NCI-H345 (cell line): ENCODE measurements at places on chromosomes 12 and 14.

DNA sequence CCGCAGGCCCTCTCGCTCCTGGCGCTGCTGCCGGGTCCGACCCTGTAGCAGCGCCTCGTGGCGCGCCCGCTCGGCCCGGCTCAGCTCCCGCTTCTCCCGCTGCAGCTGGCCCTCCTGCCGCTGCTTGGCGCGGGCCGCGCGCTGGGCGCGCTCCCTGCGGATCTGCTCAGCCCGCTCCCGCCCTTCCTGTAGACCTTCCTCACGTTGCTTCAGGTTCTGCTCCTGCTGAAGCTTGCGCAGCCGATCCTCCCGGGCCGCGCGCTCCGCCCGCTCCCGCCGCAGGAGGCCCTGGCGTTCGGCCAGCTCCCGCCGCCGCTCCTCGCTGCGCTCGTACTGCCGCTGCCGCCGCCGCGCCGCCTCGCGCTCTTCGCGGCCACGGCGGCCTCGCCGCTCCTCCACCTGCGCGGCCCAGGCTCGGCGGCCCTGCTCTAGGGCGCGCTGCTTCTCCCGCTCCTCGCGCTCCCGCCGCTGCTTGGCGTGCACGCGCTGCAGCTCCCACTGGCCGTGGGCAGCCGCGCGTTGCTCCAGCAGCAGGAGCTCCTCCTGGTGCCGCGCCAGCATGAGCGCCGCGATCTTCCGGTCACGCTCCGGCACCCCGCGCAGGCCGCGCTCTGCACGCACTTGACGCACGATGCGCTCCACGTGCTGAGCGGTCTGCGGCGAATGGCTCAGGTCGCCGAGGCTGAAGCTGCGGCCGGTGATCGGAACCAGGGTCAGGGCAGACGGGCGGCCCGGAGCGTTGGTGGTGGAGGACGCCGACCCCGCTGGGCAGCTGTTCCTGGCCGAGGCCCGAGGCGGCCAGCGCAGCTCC is 2.4 kb downstream of the CCDC177 start:
- DNase-seq = no peak

- DNase-seq = no peak
Observed at GRCh38 chr12:132474237-132474741, 15.7 kb upstream of the FBRSL1 start.

- no peak for DNase-seq
Observed at GRCh38 chr12:53068811-53069585, 10.2 kb downstream of the SPRYD3 start.

DNA sequence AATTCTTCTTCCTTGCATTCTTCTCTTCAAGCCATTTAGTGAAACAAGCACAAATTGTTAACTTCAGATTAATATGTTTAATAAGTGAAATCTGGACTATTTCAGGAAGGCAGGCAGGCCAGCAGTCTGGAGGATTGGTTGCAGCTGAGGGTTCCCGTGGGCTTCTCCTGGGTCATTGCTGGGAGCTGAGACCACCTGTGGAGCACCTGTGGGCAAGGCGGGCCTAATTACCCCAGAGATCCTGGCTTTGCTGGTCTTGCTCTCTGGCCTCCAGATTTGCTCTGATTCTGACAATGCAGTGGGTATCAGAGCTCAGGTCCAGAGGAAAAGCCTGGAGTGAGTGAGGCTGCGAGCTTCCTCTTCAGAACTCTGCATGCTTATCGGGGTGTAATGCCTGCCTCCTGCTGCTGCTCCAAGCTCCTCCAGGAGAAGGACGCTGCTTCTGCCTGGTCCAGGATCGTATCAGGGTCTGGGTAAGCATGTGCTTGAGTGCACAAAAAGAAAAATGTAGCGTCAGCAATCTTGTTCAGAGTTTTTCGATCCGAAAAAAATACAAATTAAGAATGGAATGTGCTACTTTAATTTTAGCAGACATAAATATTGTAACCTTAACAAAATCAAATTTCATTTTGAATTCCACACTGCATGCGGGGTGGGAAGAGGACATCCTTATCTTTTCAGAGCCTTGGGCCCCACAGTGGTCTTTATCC is 93.8 kb downstream of the TMEM30B start:
- no peak for DNase-seq

GRCh38 chr14:58297412-58297761 is 968 bp upstream of the ARID4A start:
- DNase-seq = no peak

DNA sequence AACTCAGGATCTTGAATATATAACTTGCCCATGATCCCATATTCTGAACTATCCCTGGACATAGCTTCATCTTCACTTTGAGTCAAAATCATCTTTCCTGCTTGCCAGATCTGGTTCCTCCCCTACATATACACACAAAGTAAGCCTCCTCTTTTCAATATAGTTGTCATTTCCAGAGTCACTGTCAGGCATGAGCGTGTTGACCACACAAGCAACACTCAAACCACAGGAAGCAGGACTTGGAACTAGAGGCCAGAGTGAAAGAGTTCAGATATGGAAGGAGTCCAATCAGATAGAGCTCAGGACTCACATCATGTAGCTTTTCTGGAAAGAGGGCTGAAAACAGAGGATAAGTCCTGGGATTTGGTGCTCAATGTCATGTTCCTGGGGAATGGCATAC is 1140.6 kb downstream of the BCL11B start:
- DNase-seq = no peak

GRCh38 chr14:76351941-76352340 is 24.0 kb upstream of the ESRRB start:
- DNase-seq = no peak

DNA sequence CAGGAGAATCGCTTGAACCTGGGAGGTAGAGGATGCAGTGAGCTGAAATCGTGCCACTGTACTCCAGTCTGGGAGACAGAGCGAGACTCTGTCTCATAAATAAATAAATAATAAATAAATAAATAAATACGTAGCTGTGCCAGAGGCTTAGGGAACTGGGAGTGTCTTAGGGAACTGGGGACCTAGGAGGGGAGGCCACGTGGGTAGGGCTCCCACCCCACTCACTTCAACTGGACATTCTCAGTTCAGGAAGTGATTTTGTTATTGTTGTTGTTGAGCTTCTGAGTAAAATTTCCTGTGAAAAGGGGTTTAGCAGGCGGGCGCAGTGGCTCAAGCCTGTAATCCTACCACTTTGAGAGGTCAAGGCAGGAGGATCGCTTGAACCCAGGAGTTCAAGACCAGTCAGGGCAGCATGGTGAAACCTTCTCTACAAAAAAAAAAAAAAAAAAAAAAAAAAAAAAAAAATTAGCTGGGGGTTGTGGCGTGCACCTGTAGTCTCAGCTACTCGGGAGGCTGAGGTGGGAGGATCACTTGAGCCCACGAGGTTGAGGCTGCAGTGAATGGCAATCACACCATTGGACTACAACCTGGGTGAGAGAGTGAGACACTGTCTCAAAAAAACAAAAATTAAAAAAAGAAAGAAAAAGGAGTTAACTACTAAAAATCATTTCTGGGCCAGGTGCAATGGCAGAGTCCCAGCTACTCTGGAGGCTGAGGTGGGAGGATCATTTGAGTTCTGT is 19.0 kb upstream of the ANKRD9 start:
- DNase-seq = no peak

DNA sequence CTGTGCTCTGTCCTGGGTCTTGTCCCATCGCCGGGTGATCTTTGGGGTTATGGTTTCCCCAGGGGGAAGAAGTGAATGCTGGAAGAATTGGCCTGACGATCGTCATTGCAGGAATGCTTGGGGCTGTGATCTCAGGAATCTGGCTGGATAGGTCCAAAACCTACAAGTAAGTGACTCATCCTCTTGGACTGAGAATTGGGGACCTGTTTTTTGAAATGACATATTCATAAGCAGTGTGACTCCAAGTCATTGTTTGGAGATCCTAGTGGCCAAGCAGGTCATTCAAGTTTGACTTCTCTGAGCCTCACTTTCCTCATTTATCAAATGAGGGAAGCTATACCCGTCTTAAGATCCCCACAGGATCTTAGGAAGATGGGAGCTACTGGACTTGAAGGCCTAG is 25.8 kb downstream of the ERG28 start:
- no peak for DNase-seq

GRCh38 chr12:91380631-91381030 is 198.0 kb upstream of the DCN start:
- no peak for DNase-seq

DNA sequence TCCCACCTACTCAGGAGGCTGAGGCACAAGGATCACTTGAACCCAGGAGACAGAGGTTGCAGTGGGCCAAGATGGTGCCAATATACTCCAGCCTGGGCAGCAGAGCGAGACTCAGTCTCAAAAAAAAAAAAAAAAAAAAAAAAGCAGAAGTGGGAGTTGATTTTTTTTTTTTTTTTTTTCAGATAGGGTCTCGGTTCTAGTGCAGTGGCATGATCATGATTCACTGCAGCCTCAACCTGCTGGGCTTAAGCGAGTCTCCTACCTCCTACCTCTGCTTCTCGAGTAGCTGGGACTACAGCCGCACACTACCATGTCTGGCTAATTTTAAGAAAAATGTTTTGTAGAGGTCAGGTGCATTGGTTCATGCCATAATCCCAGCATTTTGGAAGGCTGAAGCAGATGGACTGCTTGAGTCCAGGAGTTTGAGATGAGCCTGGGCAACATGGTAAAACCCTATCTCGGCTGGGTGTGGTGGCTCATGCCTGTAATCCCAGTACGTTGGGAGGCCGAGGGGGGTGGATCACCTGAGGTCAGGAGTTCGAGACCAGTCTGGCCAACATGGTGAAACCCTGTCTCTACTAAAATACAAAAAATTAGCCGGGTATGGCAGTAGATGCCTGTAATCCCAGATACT is 16.3 kb upstream of the HSP90AA1 start:
- no peak for DNase-seq

- DNase-seq = no peak
Observed at GRCh38 chr12:109670731-109671130, 42.9 kb upstream of the FAM222A start.

DNA sequence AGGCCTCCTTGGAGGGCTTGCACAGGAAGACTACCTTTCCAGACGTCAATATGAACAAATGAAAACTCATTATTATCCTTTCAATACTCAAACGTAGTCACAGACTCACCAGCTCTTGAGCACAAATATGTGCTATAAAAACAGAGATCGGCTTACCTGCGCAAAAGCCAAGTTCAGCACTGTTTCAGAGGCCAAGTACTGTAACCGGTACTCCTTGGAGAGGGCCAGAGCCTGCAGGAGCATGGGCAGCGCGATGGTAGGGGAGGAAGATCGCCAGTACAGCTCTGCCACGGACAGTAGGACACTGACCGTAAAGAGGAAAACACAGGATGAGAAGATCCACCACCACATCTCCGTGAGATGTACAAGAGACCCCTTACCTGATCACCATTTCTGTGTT is 21.6 kb upstream of the CAMKK2 start:
- no peak for DNase-seq

DNA sequence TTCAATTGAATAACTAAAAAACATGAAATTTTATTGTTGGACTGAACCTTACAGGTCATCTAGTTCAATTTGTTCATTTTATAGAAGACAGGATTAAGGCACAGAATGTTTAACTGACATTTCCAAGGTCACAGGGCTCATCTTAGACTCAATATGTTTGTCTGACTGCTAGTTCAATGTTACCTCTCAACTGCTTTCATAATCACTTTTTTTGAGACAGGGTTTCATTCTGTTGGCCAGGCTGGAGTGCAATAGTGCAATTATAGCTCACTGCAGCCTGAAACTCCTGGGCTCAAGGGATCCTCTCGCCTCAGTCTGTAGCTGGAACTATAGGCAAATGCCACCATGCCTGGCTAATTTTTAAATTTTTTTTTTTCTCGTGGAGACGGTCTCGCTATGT is 24.4 kb upstream of the ITGA5 start:
- DNase-seq = no peak

GRCh38 chr12:34292736-34293625 is 270.7 kb downstream of the ALG10 start:
- no peak for DNase-seq

DNA sequence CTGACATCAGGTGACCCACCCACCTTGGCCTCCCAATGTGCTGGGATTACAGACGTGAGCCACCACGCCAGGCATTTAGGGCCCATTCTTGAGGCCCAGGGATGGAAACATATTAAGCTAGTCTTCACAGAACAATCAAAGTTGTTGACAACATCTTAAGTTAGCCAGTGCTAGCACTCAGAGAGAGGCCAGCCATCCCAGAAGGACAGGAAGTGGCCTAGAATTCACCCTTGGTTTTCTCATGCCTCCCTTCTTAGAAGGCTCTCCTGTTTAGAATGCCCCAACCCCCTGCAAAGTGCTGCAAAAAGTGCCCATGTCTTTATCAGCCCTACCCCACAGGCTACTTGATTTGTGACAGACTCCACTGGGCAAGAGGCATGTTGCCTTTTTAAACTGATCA is 12.1 kb upstream of the OR6J1 start:
- no peak for DNase-seq

- no peak for DNase-seq
Observed at GRCh38 chr14:94517641-94518257, 8.5 kb upstream of the SERPINA12 start.

DNA sequence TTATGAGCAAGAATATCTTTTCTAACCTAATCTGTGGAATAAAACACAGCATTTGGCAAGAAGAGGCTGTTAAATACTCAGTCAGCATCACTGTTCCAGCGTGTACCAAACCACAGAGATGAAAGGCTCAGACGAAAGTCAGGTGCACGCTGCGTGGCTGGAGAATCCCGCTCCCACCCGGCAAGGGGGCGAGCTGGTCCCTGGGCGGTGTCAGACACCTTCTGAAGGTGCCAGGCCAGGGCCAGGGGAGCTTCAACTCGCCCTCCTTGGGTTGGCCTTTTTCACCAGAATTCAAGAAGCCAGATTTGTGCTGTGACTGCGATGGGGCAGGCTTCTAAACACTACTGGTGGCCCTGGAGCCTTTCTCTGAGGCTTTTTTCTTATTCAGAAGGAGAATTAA is 73.1 kb downstream of the WDR20 start:
- DNase-seq = no peak

GRCh38 chr14:68574906-68575305 is 218.0 kb downstream of the ZFP36L1 start:
- DNase-seq = peak; percentile 7

GRCh38 chr12:58387199-58387598 is 445.8 kb downstream of the ATP23 start:
- DNase-seq = no peak

DNA sequence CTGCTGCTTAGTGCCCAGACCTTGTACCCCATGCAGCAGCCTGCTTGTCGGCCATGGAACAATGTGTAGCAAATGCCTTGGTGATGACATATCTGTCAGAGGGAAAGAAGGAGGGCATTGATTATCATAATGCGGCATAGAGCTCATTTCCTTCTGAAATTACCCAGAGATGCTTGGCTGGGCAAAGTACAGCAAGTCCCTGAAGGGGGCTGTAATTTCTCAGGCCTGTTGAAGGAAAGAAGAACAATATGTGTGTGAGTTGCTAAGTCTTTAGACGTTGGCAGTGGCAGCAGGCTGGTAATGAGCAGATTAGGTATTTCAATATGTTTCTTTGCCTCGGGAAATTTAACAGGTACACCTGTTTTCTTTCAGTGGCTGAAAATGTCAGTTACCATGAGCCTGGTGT is 128.6 kb downstream of the CRADD start:
- DNase-seq = no peak

- no peak for DNase-seq
Observed at GRCh38 chr14:29851397-29851796, 76.2 kb downstream of the PRKD1 start.

DNA sequence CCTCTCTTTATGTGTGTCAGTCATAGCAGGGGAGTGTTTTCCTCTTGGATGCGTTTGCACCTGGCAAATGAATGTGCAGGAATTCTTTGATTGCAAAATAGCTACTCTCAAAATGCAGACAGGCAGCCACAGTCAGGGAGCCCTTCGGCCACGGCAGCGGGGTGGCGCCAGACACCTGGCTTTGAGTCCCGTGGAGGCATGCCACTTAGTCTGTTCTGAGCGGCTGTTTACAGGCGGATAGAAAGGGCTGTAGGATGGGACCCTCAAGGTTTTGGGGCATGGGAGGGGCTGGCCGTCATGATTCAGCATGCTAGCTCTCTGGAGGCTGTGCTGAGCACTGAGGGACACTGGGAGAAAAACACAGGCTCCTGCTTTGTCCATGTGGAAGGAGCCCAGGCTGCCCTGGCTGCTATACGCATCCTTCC is 117.1 kb downstream of the SLC25A47 start:
- peak; percentile 82 for DNase-seq
